ENCODE measurements at places on chromosomes 4 and X.

GRCh38 chr4:3310301-3311094 lies 17.7 kb downstream of the RGS12 start:
- DNase-seq, result no peak

GRCh38 chr4:75565481-75565880 lies 9.6 kb downstream of the ODAPH start:
- no peak for DNase-seq

DNA sequence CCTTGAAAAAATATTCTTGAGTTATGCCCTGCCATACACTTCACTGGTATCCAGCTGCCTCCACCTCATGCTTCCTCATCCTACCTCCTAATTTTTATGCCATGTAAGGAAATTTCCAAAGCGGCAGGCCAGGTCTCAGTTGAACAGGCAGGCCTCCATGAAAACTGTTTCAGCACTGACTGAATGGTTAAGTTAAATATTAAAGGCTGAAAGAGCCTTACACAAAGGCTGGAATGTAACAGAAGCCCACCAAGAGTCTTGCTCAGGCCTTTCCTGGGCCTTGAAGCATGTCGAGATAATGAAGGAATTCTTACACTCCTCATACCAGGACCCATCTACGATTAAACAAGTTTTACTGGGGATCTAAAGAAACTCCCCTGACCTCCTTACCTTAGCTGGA lies 359.6 kb upstream of the NOCT start:
- DNase-seq, result no peak

DNA sequence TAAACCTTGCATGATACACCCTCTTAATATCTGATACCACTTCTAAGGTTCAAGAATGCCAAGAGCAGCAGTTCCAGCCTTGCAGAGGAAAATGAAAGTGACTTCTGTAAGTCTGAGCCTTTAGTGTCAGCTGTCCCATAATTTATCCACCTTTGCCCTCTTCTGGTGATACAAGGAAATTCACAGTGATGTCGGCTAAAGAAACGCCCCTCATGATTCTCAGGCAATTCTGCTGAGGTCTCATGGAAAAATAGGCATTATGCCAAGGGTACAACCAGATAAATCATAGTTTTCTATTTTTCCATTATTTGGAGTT lies 172.2 kb upstream of the CXCL13 start:
- DNase-seq, result no peak

- DNase-seq, result no peak
Measured at GRCh38 chr4:101644516-101644915, 146.0 kb upstream of the BANK1 start.

GRCh38 chr4:34943741-34944386 lies 1300.5 kb downstream of the ARAP2 start:
- no peak for DNase-seq

GRCh38 chrX:79080141-79080540 lies 64.3 kb upstream of the GPR174 start:
- no peak for DNase-seq

GRCh38 chrX:9992061-9992460 lies 24.9 kb downstream of the CLDN34 start:
- no peak for DNase-seq

GRCh38 chrX:109622270-109622669 lies 2.7 kb downstream of the KCNE5 start:
- DNase-seq, result no peak

DNA sequence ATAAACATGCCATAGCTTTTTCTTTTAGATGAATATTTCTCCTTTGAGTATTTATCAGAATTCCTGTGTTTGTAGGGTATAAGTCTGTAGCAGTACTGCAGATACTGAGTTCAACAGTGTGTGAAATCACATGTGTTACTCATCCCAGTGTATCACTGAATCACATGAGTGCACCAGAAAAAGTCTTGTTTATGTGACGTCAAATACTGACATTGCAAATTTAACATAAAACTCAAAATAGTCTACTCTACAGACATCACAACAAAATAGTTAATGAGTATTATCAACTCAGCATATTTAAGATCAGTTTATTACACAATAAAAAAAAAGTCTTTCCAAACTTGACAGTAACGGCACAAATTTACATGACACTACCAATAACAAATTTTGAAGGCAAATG lies 221.3 kb downstream of the DCTD start:
- peak; percentile 23 for DNase-seq

DNA sequence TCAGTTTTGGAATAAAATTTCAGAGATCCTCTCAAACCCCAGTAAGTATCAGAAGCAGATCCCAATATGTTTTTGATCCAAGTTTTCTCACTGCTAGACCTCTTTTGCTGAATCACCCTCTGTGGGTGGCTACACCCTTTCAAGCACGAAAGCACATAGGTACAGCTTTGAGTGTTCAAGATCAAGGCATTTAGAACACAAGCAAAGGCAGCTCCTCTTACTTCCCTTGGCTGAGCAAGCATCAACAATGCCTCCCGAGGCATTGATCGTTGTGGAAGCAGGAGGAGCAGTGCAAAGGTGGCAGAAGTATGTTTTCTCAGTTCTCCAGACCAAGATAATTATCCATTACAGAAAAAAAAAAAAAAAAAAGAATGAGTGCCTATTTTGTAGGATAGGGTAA lies 72.0 kb upstream of the TSPAN7 start:
- no peak for DNase-seq

DNA sequence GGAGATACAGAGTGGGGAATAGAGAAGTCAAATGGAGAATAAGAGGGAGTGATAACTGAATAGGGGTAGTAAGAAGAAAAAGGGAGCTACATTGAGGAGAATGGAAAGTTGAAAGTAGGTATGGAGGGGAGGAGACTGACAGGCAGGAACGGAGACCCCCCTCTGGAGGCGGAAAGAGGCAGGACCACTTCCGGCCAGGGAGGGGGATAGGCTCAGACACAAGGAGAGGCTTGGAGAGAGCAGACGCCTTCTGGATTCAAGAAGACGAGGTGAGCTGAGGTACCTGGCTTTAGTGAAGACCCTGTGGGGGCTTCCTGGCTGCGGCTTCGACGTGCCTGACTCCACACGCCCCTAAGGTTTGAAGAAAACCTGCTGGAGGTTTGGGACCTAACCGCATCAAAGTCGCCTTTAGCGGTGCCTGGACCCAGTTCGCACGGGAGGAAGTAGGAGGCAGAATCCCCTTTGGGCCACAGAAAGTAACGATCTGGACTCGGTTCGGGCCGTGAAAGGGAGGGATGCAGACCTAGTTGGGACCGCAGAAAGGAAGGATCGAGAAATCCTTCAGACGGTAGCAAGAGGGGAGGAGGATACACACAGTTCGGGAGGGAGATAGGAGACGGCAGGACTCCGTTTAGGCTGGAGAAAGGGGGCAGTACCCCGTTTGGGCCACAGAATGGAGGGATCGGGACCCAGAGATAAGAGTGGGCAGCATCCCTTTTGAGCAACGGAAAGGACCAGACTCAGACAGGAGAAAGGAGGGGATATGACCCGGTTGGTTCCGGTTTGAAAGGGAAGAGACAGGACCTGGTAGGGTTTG lies at the start of gene TRO:
Gene TRO, plus strand, starts transcription at position 215 of the 817 bp plus-strand sequence. CDS start 1,423 bp downstream, outside the sequence.
- DNase-seq, result no peak

DNA sequence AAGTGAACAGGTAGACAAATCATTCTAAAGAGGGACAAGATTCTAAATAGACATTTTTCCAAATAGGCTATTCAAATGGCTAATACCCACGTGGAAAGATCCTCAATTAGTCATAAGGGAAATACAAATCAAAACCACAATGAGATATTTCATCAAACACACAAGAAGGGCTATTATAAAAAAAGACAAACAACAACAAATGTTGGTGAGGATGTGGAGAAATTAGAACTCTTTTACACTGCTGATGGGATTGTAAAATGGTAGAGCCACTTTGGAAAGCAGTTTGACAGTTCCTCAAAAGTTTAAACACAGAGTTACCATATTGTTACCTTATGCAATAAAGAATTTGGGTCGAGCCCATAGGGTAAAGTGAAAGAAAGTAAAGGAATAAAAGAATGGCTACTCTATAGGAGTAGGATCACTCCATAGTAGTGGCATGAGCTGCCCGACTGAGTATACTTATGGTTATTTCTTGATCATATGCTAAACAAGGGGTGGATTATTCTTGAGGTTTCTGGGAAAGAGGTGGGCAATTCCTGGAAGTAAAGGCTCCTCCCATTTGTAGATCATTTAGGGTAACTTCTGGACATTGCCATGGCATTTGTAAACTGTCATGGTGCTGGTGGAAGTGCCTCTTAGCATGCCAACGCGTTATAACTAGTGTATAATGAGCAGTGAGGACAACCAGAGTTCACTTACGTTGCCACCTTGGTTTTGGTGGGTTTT lies 58.9 kb upstream of the FAM9C start:
- DNase-seq, result no peak

DNA sequence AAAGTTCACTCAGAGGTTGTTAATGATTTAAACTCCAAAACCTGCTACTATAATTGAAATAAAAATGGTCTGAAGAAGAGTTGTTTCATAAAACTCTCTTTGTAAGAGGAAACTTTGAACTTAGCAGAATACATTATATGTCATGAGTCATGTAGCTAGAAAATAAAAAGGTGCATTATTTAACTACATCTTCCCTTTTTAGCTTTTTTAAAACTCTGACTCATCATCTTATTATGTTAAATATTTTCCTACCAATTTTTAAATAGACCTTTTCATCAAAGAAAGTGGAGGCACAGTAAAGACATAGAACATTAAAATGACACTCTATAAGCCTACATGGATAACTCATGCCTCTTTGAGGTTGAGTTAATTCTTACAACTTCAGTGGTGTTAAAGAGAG lies 1.2 kb upstream of the ZNF827 start:
- DNase-seq, result no peak

GRCh38 chr4:113294908-113295307 lies 245.5 kb downstream of the ANK2 start:
- no peak for DNase-seq

- DNase-seq, result no peak
Measured at GRCh38 chr4:138677212-138677611, 338.4 kb upstream of the NOCT start.

DNA sequence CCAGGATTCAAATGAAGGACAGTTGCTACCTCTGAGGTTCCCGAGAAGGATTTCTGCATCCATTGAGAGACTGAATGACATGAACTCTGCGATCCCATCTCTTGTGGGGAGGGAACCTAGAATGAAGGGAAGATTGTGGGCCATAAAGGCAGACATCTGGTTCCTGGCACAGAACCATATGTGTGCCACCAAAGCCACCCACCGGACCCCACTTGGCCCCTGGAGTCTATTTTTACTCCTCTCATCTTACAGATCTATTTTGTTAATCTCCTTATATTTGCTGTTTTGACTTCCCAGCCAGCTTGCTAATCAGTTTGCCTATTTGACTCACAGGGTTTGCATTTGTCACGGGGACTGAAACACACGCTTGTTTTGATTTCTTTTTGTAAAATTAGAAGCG lies 7.3 kb downstream of the SOD3 start:
- no peak for DNase-seq

- no peak for DNase-seq
Measured at GRCh38 chrX:40806513-40807220, 71.3 kb upstream of the MED14 start.

- no peak for DNase-seq
Measured at GRCh38 chrX:54926978-54927377, 6.4 kb downstream of the TRO start.

DNA sequence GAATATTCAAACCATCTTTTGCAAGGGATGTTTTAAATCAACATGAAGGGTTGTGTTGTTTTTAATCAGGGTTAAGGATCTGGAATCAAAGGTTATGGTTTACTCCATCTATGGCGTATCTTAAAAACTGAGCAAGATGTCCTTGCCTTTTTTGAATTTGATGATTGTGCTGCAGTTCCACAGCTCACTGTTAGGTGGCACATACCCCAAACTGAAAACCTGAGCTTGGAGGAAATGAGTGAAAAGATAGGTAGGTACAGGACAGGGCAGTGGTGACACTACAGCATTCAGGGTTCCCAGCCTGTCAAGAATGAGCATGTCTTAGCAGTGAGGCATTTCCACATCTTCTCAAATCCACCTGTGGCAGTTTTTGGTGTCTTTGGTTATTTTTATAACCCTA lies 13.1 kb upstream of the EOLA1 start:
- DNase-seq, result no peak

- DNase-seq, result no peak
Measured at GRCh38 chrX:153781428-153782047, 697 bp downstream of the SRPK3 start.

GRCh38 chr4:94341481-94342370 lies 910 bp downstream of the HPGDS start:
- DNase-seq, result no peak

GRCh38 chr4:54779036-54779435 lies 121.3 kb downstream of the KIT start:
- no peak for DNase-seq

DNA sequence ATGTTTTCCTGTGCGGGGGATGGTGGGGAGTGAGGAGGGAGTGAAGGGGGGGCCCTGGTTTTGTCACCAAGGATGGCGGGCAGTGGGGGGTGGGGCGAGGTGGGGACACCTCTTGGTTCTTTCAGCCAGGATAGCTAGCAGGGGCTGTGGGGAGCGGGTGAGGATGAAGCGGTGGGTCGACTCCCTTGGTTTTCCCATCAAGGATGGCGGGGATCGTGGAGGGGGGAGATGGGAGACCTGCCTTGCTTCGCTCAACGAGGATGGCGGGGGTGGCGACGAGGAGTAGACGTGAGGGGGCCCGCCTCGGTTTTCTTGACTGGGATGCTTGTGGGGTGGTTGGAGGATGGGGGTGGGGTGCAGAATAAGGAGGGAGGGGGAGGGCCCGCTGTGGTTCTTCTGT lies 643 bp downstream of the FHL1 start:
- no peak for DNase-seq

- no peak for DNase-seq
Measured at GRCh38 chr4:10181745-10182445, 65.3 kb upstream of the WDR1 start.

GRCh38 chr4:2794486-2795299 lies 1.8 kb downstream of the SH3BP2 start:
- DNase-seq, result no peak

DNA sequence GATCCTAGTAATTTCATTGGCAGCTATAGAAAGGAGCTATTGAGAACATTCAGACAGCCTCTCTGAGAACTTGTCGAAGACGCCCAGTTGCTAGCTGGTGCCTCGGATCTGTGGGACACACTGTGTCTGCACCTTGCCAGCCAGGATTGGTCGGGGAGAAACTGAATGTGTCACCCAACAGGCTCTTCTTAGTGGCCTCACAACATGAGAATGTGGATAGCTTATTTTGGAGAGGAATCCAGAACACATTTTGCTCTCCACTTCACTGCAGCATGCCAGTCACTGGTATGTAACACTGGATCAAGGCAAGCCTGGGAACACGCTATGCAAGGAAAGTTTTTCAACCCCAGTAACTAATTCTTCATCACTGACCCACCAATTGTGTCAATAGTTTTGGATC lies 89.5 kb upstream of the TRPC3 start:
- DNase-seq, result no peak

Measured in AG04450 (cell line).